Fibroblast of skin of abdomen (primary cell): ENCODE measurements at places on chromosomes 5 and 9.
A peak's percentile ranks its signal among the peaks of the same experiment; 100 is the strongest.

- DNase-seq, result peak; percentile 99
These were observed 117.3 kb downstream of the GDNF start for GRCh38 chr5:37722236-37723161.

GRCh38 chr5:148912714-148913398, 86.4 kb downstream of the ADRB2 start:
- DNase-seq, result peak; percentile 97

DNA sequence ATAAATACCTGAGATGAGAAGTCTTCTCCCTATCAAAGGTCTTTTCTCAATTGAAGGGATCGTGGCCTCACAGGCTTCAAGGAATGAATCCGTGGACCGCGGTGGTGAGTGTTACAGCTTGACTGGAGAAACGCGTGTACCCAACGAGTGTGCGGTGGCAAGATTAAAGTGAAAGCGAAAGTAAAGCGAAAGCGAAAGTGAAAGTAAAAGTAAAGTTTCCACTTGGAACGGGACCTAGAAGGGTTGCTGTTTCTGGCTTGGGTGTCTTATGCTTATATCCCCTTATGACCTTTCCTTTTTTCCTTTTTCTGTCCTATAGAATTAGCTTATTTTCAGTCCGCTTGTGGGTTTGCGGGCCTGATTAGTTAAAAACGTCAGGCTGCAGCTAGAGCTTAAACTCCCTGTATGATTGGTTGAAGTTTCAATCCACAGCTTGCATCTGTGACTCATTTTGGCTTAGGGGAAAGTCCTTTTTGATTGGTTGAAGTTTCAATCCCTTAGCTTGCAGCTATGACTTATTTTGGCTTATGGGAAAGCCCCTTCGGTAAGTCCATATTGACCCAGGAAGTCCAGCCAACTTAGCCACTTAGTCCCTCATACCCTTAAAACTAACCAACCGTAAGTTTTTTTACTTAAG, 924.3 kb upstream of the CDH10 start:
- DNase-seq, result no peak

- DNase-seq, result no peak
These were observed 340.0 kb downstream of the GABRG2 start for GRCh38 chr5:162407614-162408013.

DNA sequence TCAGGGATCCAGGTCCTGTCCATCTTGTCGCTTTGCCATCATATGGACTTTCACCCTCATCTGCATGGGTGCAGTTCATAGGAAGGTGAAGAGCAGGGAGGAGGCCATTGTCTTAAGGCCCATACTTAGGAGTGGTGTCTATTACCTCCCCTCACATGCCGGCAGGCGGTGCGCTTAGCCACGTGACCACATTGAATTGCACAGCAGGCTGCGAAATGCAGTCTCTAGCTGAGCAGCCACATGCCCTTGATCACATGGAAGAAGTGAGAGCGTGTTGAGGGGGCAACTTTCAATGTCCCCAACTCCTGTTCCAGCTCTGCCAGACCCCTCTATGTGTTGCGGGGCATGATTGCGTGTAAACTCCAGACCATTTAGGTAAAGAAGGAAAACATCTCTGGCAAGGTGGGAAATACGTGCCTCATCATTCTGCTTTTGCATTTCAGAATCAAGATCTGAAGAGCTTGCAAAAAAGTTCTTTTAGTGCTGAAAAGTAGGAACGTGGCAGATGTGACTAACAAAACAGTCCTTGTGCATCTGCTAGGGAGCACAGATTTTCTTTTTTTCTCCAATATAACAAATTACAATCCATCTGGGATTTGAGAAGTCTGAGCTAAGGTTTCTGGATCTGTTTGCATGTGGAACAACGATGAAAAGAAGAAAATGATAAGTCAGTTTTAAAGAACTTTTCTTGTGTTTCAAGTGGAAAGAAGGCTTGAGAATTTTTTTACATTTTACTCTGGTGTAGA, 34.4 kb downstream of the ROPN1L start:
- no peak for DNase-seq

- peak; percentile 76 for DNase-seq
These were observed 199.5 kb upstream of the CLINT1 start for GRCh38 chr5:158058208-158059120.

DNA sequence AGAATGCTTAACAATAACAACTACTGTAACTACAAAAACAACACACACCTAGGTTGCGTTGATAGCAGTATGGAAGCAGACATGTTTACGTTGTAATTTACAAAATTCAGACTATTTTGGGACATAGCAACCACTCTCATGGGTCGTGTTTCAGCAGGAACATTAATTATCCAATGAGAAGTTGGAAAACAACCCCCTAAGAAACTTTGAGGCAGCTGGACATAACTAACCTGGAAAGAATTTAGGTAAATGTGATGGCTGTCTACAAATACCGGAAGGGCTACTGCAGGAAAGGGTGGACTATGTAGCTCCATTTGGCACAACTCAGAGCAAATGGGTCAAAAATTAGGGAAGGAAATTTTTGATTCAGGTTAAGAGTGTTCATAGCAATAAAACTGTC, 409.3 kb downstream of the ADGRV1 start:
- DNase-seq, result no peak

DNA sequence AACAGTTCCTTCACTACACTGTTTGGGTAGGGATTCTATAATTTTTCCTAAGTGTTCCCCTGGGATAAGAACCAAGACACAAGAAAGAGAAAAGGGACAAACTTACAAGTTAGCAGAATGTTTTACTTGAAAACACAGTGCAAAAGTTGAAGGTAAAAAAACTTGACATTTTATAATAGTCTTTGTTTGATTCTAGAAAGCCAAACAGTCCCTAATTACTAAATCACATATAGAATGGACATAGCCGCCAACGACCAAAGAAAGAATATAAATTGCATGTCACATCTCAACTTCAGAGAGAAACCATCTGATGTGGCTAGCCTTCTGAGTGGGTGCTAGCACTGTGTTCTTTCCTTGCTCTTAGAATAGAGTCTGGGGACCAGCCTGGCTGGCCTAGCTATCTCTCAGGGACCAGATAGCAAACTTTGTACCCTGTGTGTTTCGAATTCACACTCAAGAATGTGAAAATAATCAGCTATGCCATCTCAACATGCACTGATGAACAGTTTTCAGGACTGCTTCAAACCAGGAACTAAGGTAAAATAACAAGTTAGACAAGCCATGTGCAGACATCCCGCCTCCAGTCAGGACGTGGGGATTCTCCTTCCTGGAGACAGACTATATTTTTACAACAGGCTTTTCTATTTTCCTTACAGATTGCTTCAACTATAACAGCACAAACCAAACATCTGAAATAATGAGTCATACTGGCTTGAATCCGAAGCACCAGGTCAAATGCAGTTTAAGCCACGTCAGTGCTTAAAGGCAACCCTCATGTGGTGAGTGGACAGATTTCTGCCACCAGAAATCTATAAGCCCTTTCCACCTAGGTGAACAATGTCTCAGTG, 53.7 kb downstream of the LHFPL2 start:
- DNase-seq, result peak; percentile 96

GRCh38 chr5:75364571-75365280, 27.7 kb downstream of the HMGCR start:
- no peak for DNase-seq

DNA sequence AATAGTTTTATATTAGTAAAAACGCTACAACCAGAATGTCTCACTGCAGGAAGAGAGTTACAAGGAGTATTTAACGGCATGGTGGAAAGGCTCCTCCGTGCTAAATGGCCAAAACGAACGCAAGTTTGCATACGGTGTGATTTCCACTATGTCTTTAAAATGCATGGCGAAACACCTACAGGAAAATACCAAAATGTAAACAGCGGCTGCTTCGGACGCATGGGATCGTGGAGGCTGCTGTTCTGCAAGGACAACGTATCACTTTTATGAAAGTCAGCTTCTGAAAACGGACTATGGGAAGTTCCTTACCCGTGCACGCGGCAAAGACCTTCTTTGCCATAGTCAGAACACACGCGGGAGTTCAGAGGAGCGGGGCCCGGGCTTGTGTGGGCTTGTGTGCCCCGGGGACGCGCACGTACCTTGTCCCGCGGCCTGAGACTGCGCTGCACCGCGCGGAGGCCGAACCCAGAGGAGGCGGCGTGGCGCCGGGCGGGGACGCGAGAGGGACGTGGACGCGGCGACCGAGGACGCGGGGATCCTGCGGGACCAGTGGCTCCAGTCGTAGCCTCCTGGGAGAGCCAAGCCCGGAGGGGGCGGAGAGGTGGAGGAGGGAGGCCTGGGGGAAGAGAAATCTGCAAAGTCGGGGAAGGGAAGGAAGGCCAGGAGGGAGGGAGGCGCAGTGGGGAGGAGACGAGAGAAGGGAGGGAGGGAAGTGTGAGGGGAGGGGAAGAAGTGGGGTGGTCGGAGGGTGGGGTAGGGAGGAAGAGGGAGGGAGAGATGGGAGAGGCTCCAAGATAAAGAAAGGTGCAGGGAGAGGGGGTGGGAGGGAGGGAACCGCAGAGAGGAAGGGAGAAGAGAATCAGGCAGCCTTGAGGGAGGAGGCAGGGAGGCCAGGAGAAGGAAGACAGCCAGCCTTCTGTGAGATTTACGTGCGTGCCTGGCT, at the start of gene CMBL:
CMBL (minus strand) TSS at position 697 of the 943 bp plus-strand sequence. CDS start 17,140 bp downstream, outside the sequence.
- peak; percentile 55 for DNase-seq

DNA sequence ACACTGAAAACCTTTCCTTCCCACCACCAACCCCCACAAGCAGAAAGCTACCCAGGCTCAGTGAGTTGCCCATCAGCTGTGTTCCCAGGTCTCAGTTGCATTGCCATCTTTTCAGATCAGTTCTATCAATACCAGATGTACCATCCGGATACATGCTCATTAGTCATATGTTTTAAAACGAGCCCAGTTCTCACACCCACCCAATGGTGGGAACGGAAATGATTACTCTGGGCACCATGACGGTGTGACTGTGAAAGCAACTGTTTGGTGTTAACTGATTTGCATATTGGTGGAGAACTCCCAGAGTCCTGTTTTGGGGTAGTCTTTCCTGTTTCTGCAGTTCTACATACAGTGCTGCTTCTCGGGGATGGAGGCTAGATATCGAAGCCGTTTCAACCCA, 212.3 kb downstream of the TRIM36 start:
- no peak for DNase-seq

- no peak for DNase-seq
These were observed 215.5 kb downstream of the GAPVD1 start for GRCh38 chr9:125477089-125477544.

DNA sequence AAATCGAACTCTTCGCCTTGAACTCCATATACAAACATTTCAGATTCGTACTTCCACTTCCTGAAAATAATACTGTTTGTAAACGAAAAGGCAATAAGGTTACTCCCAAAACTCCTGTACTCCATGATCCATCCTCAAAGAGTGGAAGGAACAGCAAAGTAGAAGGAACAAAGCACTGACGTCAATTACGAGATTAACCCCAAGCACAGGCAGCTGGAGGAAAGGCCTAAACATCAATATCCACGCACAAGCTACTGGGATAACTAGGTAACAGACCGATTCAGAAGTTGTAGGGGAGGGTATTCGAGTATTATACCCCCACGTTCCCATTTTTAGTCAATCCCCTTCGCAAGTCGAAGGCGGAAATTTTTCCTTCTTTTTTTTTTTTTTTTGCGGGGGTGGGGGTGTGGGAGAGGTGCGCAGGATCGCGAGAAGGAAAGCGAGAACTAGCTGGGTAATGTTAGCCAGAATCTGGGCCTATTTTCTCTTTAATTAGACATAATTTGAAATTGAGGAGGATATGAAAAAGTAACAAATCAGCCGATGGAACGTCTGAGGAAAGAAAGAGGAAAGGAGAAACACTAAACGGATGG, 909 bp downstream of the AFF4 start:
- DNase-seq, result peak; percentile 63

DNA sequence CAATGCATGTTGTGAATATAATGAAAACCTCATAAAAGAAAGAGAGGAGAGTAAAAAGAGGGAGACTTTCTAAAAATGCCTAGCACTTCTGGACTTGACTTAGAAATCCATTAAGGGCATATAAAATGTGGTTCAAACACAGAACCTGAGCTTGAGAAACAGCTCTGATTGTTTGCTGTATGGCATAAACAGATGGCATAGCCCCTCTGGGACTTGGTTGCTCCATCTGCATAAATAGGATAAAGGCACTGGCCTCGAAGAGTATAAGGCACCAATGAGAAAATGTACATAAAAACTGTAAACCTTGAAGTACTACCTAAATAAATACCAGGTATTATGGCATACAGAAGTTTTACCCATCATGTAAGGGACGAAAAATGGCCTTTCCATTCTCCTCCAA, 23.8 kb downstream of the MRPS27 start:
- DNase-seq, result no peak

GRCh38 chr5:61081741-61082140, 80.5 kb downstream of the SMIM15 start:
- no peak for DNase-seq

GRCh38 chr5:109921735-109922380, 232.1 kb downstream of the MAN2A1 start:
- DNase-seq, result no peak

DNA sequence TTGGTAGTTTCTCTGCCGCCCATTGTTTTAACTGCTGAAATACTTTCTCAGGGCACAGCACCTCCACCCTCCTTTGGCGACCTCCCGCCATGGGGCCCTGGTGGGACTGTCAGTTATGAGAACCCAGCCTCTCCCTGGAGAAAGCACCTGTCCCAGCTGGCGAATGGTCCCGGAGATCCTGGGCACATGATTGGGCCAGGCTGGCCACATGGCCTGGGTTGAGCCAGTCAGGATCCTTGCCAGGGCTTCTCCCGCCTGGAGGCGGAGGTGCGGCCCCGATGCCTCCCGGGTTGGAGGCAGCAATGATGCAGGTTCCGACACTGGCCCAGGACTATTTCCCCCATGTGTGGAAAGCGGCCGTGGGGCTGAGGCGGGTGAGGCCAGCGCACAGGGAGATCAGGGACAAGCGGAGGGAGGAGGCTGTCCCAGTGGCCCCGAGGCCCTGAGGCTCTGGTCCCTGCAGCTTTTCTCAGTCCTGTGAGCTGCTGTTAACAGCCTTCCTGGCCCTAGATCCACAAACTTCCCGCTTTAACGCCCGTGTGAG, 13.6 kb downstream of the UNC5A start:
- no peak for DNase-seq

DNA sequence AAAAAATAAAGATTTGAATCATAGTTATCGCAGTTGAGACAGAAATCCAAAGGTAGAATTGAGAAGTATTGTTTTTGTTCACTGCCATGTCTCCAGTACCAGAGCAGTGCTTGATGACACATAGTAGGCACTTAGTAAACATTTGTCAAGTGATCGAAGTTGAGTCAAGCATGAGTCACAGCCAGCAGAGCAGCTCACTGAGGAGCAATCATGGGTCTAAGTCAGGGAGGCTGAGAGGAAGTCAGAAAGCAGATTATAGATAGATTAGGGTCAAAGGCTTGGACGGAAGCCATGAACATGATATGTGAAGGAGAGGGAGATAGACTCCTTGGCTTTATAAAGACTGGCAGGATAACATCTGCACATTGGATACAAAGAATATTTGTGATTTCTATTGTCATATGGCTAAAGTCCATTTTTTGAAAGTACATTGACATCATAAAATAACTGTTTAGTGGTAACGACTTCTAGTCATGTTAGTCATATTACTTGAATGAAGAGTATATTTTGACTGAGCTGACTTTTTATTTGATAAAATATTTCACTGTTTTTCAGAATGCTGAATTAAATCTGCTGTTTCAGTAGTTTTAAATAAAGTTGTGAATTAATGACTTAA, 168.5 kb downstream of the RAB3C start:
- peak; percentile 26 for DNase-seq
